ENCODE measurements at places on chromosomes 3 and 15.

- DNase-seq, result no peak
Observed at GRCh38 chr15:36996121-36996520, 104.2 kb downstream of the MEIS2 start.

DNA sequence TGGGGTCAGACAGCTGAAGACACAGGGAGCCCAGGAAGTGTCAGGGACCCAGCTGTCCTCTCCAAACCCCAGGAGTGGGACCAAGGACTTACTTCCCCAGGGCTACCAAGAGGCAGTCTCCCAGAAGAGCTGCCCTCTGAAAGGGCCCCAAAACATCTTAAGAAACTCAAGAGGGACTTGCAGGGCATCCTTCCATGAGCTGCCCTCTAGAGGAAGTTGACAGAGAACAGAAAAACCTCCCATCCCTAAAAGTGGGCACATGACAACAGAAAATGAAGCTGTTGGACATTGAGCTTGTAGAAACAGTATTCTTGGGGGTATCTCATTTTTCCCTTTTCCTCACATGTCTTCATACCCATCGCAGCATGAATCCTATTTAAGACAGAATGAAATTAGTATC is 58.9 kb downstream of the MECOM start:
- no peak for DNase-seq

DNA sequence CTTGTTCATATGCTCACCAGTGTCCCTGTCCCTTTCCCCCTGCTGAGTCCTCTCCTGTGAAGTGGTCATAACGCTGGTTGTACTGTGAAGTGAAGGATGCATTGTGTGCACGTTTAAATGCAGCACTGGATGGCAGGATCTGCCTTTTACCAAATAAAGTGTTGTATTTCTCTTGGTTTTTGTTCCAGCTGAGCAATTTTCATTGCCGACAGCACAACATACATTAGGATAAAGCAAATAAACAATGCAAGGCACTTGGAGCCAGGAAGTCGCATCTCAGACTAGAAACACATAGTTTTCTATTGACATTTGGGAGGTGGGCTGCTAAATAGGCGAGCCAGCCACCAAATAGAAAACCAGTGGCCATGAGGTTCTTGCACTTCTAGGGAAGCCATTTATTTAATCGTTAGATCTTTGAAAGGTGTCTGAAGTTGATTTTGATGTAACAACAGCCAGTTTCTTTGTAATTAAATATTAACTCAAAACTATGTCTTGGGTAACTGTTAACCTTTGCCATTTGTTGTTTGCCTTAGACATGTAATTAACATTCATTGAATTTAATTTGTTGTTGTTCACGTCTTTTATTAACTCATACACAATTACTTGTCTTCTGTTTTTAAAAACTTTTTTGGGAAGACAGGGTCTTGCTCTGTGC is 185.3 kb downstream of the FNDC3B start:
- DNase-seq, result no peak

DNA sequence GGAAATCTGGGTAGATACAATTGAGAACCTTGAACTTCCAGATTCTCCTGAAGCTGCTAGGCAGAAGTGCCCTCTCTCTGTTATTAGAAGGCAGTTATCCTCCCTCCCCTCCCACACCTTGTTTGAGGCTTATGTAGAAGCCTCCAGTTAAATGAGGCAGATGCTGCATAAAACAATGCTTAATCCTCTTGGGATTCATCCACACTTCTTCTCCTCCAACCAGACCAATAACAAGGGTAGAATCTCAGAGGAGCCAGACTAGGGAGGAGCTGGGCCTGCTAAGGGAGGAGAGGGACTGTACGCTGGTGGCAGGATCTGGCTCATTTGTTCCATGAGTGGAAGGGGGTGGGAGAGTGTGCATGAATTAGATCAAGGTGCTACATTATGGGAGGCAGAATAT is 88.3 kb upstream of the PRR23C start:
- no peak for DNase-seq

DNA sequence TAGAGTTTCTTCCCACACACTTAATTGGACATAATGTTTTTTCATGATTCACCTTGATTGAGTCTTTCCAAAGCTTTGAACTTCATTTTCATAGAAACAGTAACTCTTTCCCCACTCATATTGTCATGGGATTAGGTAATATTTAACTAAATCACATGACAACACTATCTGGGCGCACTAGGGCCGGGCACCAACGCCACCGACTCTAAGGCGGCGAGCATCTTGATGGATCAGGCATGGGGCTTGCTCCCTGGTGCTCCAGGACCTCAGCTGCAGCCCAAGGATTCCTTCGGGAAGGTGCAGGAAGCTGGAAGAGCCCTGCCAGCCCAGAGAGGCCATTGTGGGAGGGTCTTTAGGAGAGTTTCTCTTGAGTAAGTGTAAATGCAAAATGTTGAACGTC is 193.1 kb upstream of the UBE3A start:
- DNase-seq, result no peak

DNA sequence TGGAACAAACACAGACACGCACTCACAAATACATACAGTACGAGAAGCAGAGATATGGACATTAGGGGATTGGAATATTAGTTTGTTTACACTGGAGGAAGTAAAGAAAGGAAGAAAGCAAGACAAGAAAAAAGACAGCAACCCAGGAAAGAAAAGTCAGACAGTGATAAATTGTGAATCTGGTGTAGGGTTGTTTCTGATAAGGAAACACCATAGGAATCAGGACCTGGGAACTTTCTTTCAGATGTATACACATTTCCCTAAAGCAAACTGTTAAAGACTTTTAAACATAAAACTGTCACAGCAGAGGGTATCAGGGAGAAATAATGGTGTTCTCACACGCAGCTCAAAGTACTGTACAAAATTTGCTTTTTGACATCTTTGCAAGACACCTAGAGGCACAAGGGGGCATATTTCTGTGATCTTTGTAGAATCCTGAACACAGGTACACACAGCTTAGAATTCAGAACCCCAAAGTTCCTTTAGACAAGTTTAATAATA is 153.7 kb downstream of the TUSC7 start:
- DNase-seq, result no peak

GRCh38 chr3:170205302-170205701 is 16.9 kb upstream of the PRKCI start:
- no peak for DNase-seq

DNA sequence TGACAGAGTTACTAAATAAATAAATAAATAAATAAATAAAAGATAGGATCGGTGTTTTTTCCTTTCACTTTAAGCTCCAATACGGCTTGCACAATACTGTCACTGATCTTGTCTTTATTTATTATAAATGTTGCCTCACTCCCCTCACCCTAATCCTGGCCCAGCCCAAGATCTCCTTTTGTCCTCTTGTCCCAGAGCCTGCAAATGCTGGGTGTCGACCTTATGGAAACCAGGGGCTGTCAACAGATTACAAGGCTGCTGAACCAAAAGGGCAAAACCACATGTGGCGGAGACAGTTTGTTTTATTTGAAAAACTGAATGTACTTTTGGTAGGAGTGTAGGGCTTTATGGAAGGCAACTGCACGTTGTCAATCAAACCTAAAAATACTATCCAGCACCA is 75.9 kb downstream of the RFTN1 start:
- no peak for DNase-seq

DNA sequence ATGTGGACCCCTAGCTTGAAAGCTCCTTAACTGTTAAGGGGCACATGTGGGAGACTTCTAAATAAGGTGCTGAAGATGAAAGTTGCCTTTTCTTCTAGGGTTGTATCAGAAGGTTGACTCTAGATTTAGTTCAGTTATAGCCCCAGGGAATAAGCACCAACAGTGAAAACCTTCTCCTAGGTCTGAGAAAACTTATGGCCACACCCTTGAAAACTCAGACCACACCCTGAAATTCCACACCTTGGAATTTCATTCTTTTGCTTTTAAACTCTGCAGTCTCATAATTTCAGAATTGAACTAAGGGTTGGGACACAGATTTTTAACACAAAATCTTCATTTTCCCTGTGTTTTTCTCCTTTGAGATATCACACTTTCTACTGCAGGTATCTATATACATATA is 355.8 kb upstream of the IL12A start:
- no peak for DNase-seq

- no peak for DNase-seq
Observed at GRCh38 chr3:135191708-135192107, 396.6 kb downstream of the EPHB1 start.

DNA sequence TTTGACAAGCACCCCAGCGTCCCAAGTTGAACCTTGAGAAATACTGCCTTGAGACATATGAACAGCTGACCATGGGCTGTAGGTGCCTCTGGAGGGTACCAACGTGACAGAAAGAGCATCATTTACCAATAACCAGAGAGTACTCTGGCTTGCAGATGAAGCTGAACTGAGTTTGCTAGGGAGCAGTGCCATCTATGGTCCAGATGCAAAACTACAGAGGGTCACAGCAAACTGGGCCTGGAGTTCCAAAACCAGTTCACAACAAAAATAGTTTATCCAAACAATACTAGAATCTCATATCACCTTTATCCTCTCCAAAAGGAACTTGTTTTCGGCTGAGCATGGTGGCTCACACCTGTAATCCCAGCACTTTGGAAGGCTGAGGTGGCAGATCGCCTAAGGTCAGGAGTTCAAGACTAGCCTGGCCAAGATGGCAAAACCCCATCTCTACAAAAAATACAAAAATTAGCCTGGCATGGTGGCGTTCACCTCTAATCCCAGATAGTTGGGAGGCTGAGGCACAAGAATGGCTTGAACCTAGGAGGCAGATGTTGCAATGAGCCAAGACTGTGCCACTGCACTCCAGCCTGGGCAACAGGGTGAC is 69.3 kb downstream of the CHAC1 start:
- DNase-seq, result peak; percentile 42

GRCh38 chr15:74884428-74885223 is 5.2 kb upstream of the MPI start:
- DNase-seq, result no peak

DNA sequence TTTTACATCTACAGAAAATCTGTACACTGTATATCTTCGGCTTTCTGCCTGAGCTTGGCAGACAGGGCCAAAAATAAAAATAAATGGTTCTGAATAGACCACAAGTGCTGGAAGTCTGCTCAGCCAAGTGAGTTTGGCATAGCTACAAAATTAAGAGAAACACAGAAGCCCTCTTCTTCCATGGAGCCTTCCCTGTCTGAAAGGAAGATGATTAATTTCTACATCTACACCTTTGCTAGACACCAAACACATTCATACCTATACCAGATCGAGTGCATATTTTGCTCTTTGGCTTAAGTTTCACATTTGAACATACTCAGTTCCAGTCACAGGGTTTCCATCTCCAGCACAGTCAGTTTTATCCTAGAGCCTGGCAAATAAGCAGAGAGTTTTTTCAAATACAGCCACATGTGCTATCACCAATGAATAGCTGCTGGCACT is 224.6 kb downstream of the GREM1 start:
- DNase-seq, result no peak

DNA sequence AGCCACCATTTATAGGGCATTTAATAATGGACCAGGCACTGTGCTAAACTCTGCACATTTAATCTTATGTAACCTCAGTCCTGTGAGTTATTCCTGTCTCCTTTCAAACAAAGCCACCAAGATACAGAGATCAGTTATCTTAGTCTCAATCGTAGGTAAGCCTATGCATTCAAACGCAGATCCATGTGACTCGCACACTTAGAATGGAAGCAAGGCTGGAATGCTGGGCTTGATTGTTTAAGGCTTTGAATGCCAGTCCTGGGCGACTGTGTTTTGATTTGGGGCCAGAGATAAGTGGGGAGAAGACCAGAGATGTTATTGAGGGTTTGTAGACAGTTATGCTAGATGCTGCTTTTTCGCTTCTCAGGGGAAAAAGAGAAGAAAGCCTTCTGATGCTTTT is 22.2 kb downstream of the MED12L start:
- DNase-seq, result no peak

GRCh38 chr3:139764069-139764905 is 86.5 kb upstream of the NMNAT3 start:
- no peak for DNase-seq

GRCh38 chr15:77021803-77022381 is 27.0 kb downstream of the PSTPIP1 start:
- DNase-seq, result no peak

GRCh38 chr3:143668924-143669790 is 179.1 kb downstream of the SLC9A9 start:
- DNase-seq, result no peak

- DNase-seq, result no peak
Observed at GRCh38 chr3:178075344-178075743, 460.9 kb upstream of the KCNMB2 start.

DNA sequence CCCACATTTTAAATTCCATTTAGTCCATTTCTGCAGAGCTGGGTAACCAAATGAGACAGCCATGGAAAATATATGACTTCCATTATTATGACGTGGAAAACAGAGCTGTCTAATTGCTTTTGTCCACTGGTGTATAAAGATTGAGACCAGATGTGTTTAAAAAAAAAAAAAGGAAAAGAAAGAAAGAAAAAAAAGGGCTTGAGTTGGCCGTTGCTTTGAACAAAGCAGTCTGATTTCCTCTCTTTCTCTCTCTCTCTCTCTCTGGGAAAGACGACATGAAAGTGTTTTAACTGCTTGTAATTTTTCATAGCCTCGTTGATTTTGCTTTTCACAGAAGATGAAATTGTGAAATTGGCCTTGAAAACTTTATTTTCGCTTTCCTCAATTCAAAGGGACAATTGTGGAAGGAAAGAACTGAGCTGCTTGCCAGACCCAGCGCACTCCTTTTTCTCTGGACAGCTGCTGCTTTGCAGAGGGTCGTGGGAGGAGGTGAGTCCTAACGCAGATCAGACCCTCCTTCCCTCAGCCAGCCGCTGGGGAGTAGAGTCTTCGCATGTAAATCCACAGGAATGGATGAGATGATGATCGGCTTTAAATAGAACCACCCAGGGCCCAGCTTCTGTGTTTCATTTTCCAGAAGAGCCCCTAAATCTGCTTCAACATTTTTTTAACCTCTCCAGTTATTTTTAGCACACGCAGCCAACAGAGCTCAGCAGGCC is 42.8 kb upstream of the UBE2E1 start:
- no peak for DNase-seq

DNA sequence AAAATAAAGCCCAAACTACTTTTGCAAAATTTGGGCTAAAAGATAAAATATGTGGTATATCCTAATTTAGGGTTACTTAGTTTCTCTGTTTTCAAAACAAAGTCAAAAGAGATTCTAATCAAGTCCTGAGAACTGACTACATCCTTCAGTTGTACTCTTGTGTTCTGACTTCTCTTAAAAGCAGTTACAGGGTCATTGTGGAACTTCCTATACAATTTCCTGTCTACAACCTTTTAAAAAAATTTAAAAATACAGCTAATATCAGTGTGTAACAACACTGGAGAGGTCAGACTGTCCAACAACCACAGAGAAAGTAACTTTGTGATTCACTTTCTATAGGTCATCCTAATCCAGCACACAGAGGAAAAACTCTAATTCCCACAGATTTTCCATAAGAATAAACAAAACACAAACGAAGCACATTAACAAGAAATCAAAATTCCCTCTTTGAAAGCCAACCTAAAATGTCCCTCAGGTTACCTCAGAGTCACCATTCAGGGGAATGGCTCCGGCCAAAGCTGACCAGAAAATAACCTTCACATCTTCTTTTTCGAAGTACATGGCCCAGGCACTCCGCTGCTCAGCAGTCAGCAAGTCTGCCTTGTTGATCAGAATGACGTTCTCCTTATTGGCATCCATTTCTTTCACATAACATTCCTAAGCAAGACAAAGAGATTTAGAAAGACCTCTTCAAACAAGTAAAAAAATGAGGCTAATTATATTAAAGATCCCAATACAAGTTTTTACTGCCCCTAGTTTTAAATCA is 13.3 kb downstream of the LSG1 start:
- DNase-seq, result no peak

Data from hematopoietic multipotent progenitor cell treated with erythropoietin and hydrocortisone succinate and interleukin-3 and kit ligand, for 15 days (in vitro differentiated cells).